ENCODE measurements at places on chromosomes 4 and X.

DNA sequence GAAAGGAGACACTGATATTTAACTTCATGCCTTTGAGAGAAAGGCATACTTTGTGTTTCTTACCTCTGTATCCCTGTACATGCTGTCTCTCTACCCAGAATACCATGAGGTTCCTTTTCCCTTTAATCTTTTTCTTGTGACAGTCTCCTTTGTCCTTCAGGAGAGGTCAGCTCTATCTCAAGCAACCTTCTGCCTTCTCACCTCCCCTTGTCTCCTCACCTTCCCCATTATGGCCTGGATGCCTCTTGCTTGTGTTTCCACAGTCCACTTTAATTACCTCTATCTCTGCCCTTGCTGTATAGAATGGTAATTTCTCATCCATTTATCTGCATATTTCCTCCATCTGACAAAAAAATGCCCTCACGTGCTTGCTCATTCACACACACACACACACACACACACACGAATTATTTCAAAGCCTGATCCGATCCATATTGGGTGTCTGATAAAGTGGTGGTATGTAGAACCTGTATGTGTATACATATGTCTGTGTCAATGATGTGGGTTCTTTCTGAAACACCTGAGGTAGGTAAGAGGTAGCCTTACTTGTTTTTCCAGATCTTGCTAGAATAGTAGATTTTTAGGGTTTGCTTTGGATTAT is 28.5 kb downstream of the MSN start:
- no peak for DNase-seq

GRCh38 chr4:150769248-150769647 is 187.3 kb downstream of the MAB21L2 start:
- no peak for DNase-seq

DNA sequence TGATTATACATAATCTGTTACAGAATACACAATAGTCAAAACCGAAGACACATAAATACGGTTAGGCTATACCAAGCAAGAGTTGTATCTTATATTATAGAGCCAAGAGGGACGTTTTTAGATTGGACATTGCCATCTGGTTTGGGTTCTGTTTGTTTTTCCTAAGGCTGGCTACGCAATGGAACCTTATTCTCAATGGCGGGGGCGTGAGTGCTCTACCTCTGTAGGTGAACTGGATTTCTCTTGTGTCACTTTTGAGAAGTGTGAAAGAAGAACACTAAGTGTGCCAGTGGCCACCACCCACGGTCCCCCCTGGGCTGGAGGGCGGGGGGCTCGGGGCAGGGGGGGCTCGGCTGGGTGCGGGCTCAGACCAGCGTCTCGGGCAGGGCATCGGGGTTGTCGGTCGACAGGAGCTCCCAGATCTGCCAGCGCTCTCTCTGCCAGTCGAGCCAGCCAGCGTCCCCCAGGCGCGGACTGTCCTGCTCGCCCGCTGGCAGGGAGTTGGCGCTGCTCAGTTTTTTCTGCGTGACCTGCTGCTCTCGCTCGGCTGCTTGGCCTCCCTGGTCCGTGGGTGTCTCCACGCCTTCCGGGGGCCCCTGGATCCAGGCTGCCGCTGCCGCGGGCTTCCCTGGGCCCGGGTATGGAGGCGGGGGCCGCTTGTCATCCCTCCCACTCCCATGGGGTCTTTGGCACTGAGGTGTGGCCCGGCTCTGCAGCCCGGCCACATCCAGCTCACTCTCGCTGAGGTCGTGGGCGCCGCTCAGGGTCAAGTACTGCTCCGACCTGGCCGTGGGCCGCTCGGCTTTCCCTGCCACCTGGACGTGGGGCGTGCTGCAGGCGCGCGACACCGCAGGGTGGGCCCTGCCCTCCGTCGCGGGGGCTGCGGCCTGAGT is 27.6 kb downstream of the HCCS start:
- no peak for DNase-seq

DNA sequence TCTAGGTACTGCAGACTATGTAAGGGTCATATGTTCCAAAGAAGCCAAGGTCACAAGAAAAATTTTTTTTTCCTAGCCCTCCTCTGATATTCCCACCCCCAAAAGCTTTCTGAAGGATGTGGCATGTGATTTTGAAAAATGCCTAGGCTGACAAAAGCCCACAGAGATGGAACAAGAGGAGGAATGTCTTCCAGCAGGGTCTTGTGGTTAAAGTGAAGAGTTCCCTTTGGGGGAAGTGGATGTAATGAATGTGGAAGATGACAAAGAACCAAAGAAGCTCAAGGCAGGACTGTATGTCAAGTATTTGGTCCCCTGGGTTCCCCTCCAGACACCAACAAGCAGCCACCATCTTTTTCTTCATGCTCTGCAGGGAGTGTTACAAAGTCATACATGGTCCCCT is 268.8 kb downstream of the BCOR start:
- no peak for DNase-seq

GRCh38 chr4:101886826-101887225 is 96.3 kb downstream of the BANK1 start:
- no peak for DNase-seq
